Kidney (tissue), 22 donors: ENCODE measurements at places on chromosomes 13 and 19. TPM values are rescaled to one million over a fixed set of nuclear protein-coding genes. Genes with fewer than 3 reads are reported as not detected.

PLEKHA4 gene
- total RNA-seq: 79.1 TPM

ZNF563 gene
- total RNA-seq: 6.8 TPM

NLRP7 gene
- total RNA-seq: 0.16 TPM

SLC25A41 gene
- 0.28 TPM for total RNA-seq

FCAR gene
- total RNA-seq: 1.8 TPM

GJB6 gene
- total RNA-seq: not detected

ZNF552 gene
- 13.8 TPM for total RNA-seq

ADM5 gene
- total RNA-seq: 2.1 TPM

LHB gene
- total RNA-seq: not detected

DHPS gene
- total RNA-seq: 75.9 TPM

- DNase-seq: no peak
These were observed 1.3 kb upstream of the RSPH6A start for GRCh38 chr19:45816236-45817009.

GRCh38 chr13:36297366-36298338 is at the start of gene CCDC169:
CCDC169 (minus strand) TSS chr13:36297814; CDS start chr13:36297719, 95 bp downstream.
- peak; percentile 93 for DNase-seq

DNA sequence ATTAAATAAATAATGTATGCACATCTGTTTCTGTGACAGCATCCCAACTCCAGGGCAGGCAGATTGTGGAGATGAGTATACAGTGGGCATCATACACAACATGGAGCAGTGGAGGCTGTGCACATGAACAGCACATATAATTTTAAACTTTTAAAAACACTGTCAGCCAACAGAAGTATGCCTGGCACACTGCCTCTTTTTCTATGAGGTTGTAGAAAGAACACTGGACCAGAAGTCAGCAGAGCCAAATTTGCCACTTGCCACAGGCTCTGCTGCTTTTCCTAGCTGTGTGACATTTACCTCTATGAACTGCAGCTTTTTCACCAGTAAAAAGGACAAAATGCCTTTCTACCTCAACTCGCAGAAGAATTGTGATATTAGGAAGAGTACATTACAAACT is 118.7 kb downstream of the FRY start:
- DNase-seq: no peak

GRCh38 chr13:108225440-108225839 is 7.2 kb downstream of the ABHD13 start:
- DNase-seq: no peak

DNA sequence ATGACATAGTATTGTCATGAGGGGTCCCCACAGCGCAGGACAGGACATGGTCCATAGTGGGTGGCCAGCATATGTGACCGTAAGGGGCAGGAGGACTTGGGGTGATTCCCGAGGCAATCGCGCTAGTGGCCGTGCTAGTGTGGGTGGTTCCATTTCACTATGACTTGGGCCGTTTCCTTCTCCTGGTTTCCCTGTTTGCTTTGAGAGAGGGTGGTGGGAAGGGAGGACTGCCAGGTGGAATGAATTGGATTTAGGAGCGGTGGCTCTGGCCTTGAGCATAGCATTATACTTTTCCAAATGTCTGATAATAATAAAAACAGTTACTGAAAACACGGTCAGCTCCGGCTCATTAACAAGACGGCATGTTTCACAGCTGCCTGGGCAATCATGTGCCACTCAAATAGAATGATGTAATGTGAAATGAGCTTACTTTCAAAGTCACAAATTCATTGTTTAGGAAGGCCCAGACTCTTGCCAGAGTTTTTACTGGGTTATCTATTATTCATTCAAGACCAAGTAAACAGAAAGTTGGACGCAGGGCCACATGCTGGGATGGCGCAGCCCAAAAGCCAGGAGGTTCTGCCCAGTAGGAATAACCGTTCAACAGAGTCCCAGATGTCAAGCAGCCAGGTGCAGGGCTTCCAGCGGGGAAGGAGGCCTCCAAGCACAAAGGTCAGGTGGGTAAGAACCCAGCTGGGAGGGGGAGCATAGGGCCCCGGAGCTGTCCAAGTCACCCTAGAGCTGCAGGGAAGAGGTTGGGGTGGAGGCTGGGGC is 19.6 kb upstream of the SLC15A1 start:
- DNase-seq: peak; percentile 37

- DNase-seq: no peak
These were observed 12.4 kb downstream of the TNFSF13B start for GRCh38 chr13:108281901-108282300.

- DNase-seq: no peak
These were observed 69.3 kb downstream of the KLF12 start for GRCh38 chr13:74064805-74065312.

DNA sequence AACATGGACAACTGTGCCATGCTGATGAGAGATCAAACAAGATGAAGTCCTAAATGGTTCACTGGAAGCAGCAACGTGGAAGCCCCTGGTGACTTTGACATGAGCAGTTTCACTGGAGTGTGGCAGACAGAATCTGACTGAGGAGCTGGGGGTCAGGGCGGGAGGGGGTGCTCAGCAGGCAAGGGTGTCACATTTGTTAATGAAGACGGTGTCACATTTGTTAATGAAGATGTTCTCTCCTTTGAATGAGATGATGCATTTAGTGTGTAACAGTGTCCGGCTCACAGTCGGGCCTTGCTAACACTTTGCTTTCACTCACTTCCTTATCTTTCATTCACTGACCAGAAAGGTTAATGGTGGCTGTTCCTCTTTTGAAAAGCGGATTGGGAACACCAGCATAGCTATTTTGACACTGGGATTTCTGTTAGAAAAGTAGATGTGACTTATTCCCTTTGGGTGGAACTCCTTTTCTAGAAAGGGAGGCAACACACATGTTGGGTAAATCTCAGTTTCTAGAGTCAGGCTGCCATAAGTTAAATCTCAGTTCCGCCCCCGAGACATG is 693.7 kb downstream of the UQCRFS1 start:
- DNase-seq: no peak

- no peak for DNase-seq
These were observed 1.7 kb upstream of the ZNF865 start for GRCh38 chr19:55603581-55604292.

GRCh38 chr13:33218020-33218419 is 67.5 kb downstream of the STARD13 start:
- no peak for DNase-seq

GRCh38 chr13:102947745-102948405 is 102.0 kb downstream of the ERCC5 start:
- DNase-seq: no peak

- no peak for DNase-seq
These were observed 36.6 kb upstream of the ZNF429 start for GRCh38 chr19:21468791-21469190.

GRCh38 chr13:110403721-110404120 is 96.6 kb downstream of the COL4A2 start:
- no peak for DNase-seq

DNA sequence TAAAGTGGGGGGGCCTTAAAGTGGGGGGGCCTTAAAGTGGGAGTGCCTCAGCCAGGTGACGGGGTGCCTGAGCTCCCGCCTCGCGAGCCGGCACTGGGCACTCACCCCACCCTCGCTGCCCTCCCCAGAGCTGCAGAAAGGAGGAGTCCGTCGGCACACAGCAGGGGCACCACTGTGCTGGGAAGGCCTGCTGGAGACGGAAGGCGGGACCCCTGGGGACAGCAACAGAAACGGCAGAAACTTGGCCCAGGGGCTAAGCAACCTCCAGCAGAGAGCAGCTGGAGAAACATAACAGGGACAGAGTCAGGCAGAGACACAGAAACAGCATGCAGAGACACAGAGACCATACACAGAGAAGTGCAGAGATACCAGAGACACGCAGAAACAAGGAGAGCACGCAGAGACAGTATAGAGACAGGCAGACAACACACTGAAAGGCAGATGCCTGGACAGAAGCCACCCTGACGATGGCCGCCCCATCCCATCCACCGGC is 7.9 kb downstream of the CFD start:
- DNase-seq: no peak

GRCh38 chr13:20441879-20442278 is 83.8 kb downstream of the CRYL1 start:
- DNase-seq: no peak
